DMS153 (cell line): ENCODE measurements at places on chromosomes 7 and 10.
A peak's percentile ranks its signal among the peaks of the same experiment; 100 is the strongest.

DNA sequence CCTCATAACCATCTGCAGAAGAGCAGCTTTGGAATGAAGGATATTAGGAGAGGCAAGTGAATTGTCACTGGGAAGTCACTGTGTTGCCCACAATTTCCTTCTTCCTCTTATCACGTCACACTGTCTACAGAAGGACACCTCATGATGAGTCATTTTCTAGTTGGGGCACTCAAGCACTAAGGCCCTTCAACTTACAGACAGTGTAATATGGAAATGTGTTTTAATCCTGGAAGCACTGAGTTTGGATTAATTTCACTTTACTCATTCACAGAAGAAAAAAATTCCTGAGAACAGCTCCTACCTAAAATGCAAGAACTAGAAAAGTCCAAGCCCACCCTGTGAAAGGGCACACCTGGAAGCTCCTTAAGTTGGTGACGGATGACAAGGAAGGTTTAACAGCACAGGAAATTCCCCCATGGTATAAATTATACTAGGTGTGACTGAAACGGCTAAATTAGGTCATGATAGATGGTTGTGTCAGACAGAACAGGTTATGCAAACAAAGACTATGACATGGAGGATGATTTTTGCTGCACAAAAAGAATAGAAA lies 56.6 kb downstream of the PARD3 start:
- DNase-seq: no peak

DNA sequence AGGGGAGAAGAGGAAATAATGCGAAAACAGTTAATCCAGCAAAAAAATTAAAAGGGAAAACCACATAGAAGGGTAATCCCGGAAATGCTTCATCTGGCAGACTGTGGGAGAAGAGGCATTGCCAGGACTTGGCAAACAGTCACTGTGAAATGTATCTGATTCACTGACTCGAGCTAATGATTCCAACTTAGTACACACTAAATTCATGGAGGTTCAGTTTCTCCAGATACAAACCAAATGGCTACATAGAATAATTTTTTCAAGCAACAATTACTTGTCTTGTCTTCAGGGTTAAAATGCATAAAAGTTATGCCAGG lies 36.4 kb downstream of the GDI2 start:
- DNase-seq: no peak

DNA sequence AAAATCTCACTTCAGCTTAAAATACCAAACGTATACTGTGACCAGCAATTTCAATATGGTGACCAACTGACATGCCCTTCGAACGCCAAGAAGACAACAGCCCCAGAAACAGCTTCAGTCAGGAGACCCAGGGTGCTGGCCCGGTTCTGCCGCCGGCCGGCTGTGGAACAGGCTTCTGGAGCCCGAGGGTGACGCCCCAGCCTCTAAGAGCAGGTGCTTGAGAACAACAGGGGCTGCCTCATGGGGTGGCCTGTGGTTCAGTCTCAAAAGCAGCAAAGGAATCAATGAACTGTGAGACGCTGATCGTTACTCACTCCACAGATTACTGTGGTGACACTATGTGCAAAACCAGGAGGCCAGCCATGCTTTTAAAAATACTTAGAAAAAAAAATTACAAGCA lies 17.3 kb downstream of the GPER1 start:
- DNase-seq: no peak

GRCh38 chr7:156819733-156820295 lies 73.2 kb downstream of the LMBR1 start:
- no peak for DNase-seq

GRCh38 chr7:47818796-47819606 lies 129.3 kb downstream of the PKD1L1 start:
- DNase-seq: peak; percentile 52

DNA sequence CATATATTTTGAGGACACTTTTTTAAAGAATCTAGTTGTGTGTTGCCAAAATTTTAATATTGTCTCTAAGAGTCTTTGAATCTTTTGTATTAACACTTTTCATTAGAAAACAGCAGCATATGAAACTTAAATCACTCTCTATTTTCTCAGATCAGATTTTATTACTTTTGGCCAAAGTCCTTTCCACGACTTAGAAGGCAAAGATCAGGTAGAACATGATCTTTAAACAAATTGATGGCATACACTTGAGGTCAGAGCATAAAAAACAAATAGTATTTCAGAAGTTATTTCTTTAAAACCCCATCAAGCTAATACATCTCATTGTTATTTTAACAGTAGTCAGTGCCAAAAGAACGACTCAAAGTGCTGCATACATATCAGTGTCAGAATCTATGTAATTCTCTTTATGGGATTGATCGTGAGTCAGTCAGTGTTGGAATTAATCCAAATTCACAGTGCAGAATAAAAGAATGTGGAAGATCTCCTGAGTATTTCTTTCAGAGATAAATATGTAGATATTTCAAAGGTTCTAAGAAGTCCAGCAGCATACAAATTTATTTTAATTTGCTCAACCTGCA lies 9.6 kb upstream of the AGMO start:
- DNase-seq: no peak

DNA sequence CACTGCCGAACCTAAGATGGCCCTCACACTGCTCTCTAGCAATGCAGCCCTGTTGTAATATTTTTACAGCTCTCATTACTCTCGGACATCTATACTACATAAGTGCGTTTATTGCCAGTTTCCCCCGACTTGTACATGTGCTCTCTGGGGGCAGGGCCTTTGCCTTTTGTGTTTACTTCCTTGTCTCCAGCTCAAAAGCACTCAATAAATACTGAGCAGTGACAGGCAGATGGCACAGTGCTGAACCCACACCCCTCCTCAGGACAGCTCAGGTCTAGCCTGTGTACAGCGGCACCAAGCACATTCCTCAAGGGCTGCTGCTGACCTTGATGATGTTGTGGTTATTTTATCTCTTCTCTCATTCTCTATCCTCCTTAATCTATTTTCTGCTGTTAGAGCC lies 68.0 kb upstream of the ELMO1 start:
- peak; percentile 47 for DNase-seq

- DNase-seq: no peak
These were observed 87.3 kb downstream of the PAXIP1 start for GRCh38 chr7:154915600-154915999.

- DNase-seq: peak; percentile 81
These were observed 3.7 kb upstream of the STK32C start for GRCh38 chr10:132311338-132311939.

DNA sequence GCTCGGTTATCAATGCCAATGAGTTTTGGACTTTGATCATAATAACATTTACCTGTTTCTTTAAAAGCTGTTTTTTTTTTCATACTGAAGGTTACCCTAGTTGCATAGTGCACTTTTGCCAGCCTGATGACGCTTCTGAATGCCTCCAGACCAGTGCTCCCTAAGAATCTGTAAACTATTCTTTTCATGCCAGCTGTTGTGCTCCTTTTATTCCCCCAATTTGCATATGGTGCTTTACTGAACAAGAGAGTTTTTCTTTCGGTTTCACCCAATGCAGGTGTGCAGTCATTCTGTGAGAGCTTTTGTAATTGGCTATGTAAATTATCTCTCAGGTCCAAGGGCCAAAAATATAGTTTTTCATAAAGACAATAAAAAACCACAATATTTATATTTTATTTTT lies 48.1 kb upstream of the GLCCI1 start:
- no peak for DNase-seq

- DNase-seq: no peak
These were observed 251.5 kb upstream of the PLPP4 start for GRCh38 chr10:120205368-120206018.

- DNase-seq: no peak
These were observed 13.1 kb upstream of the BRAF start for GRCh38 chr7:140937702-140938264.

DNA sequence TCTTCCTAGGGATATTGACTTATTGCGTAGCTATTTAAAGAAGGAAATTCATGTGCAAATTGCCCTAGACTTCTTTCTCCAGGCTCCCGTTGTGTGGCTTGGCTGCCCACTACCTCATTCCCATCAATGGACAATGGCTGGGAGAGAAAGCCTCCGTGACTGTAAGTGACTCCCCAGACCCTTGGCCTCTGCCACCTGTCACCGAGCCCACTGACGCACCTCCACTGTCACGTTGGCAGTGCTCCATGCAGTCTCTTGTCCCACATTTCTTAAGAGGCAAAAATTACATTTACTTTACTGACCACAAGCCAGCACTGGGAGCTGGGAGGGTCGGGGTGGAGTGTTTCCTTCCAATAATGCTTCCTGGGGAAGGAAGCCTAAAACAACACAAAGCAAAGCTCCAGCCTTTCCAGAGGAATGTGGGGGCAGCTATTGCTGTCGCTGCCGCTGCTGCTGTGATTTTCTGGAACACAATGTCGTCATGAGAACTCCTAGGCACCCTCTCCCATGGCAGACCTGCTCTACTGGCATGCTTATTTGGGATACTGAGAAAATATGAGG lies 89.7 kb upstream of the STEAP1B start:
- no peak for DNase-seq

- no peak for DNase-seq
These were observed 393.1 kb upstream of the STEAP1 start for GRCh38 chr7:89761173-89761572.

- no peak for DNase-seq
These were observed 14.9 kb downstream of the HOXA1 start for GRCh38 chr7:27080844-27081436.

- no peak for DNase-seq
These were observed 16.1 kb downstream of the DYDC2 start for GRCh38 chr10:80372675-80373074.

- no peak for DNase-seq
These were observed 36.8 kb downstream of the HK1 start for GRCh38 chr10:69315100-69315542.

DNA sequence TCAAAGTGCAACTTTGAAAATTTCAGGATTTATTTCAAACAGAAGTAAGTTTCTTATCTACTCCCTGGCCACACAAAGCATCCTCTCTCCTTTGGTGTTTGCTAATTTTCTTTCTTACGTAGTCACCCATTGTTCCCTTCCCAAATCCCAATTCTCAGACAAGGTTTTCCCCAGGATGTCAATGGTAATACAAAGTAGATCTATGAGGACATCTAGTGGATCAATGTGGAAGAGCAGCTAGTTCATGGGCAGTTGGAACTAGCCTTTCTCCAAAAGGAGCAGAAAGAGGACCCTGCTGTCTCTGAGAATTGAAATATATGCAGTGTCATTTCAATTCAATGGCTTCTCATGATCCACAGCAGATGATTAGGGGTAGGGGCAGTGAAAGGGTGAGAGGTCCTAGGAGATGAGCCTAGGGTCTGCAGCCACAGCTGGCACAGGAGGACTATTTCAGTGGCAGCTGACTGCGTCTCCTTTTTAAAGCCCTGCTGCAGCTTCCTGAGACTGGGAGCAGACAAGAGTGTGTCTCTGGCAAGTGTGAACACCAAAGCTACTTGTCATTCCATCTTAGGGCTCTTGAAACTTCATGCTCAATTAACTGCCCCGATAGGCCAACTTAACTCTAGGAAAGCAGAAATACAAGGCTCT lies 632.6 kb downstream of the KCNMA1 start:
- DNase-seq: peak; percentile 23

DNA sequence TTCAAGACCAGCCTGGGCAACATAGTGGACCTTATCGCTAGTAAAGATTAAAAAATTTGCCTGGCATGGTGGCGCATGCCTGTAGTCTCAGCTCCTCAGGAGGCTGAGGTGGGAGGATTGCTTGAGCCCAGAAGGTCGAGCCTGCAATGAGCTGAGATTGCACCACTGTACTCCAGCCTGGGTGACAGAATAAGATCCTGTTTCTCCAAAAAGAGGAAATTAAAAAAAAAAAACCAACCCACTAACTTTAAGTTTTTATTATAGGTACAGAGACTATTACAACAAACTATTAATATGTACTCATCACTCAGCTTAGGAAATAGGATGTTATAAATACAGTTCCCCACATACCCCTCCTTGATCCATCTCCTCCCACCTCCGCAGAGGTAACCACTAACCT lies 30.2 kb downstream of the DHTKD1 start:
- DNase-seq: no peak
